SJCRH30 (cell line): ENCODE measurements at places on chromosomes 2 and 18. TPM values are rescaled to one million over a fixed set of nuclear protein-coding genes. Genes with fewer than 3 reads are reported as not detected.

- DNase-seq: no peak
Measured at GRCh38 chr18:63730773-63731172, 28.0 kb downstream of the SERPINB11 start.

- DNase-seq: no peak
Measured at GRCh38 chr2:186725783-186726182, 31.9 kb downstream of the FAM171B start.

- no peak for DNase-seq
Measured at GRCh38 chr2:195820373-195820772, 163.3 kb downstream of the SLC39A10 start.

- DNase-seq: no peak
Measured at GRCh38 chr2:183035298-183035953, 2.8 kb downstream of the NCKAP1 start.

DNA sequence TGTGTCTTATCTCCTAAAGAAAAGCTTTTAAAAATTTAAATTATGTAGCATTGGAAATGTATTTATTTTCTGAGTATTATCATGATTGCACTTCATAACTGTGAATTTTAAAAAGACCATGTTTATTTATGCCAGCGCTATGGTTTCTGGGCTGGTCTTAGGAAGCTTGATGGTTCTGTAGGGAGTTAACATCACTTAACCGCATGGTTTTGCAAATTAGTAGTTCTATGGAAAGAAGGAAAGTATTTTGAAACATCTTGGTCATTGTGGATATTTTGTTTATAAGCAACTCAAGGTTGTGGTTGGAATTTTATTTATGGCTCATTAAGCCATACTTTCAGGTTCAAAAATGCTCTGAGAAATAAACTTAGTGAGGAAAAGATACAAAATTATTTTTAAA is 549.4 kb downstream of the STK39 start:
- no peak for DNase-seq

GRCh38 chr2:31297751-31298150 is 63.8 kb downstream of the EHD3 start:
- DNase-seq: no peak

DNA sequence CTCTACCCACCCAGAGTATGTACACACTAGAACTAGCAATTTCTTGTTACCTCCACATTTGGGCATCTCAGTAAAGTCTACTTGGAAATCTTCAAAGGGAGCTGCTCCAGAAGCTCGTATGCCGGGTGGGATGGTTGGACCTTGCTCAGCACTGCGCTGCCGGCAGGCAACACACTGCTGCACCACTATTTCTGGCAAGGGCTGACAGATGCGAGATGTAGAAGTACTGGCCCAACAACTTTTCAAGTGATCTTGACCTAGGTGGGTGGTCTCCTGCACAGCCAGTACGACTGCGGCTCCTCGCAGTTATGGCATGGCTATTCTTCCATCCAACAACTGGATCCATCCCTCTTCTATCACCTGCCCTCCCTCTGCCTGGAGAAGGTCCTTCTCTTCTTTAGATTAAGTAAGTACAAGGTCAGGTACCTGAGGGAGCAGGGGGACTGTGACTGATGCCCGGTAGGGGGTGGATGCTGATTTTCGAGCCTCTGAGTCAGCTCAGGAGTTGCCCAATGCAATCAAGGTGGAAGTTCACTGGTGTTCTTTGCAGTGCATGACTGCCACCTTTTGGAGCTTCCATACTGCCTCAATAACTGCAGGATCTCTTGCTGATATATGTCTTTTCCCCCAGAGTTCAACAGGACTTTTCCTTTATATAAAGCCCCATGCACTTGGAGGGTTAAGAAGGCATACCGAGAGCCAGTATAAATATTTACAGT is 100.4 kb upstream of the SLC1A4 start:
- peak; percentile 60 for DNase-seq

DNA sequence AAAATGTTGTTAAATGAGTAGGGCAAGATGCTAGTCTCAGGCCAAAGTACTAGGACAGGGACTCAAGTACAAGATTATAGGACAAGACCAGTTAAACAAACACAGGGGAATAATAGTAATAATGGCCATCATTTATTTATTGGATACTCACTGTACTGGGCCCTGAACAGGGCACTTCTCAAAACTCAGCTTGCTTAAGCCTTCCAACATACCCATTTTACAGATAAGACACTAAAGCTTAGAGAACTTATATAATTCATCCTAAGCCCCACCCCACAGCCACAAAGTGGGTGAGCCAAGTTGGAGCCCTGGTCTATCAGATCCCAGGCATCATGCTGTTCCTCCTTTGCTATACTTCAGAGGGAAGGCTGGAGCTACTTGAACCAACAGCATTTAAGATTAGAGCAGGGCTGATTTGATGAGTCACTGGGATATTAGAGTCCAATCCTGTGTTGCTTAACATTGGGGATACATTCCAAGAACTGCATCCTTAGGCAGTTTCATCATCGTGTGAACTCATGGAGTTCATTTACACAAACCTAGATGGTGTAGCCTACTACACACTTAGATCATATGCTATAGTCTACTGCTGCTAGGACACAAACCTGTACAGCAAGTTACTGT is 153.6 kb downstream of the MTCL1 start:
- no peak for DNase-seq

DNA sequence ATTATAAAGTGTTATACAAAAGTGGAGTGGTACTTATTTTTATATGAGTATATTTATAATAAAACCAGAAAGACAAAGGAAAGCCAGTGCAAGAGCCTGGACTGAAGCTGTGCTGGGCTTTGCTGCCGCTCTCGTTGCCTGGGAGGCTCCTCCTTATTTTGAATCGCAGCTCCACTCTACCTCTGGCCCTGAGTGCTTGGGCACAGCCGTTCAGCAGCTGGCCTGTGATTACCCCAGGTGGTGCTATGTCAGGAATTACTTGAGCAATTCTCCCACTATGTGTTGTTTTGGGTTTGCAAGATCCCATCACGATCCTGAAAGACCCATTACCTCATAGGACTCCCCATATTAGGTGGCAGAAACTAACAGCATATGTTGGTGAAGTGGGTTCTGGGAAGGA is 53.0 kb upstream of the LCLAT1 start:
- no peak for DNase-seq

GRCh38 chr2:189350540-189351209 is 90.6 kb upstream of the WDR75 start:
- DNase-seq: peak; percentile 71

The CROCC2 gene
- total RNA-seq: 0.15 and 0.26 TPM in 2 replicates

- no peak for DNase-seq
Measured at GRCh38 chr2:238381341-238382115, 45.2 kb upstream of the ASB1 start.

DNA sequence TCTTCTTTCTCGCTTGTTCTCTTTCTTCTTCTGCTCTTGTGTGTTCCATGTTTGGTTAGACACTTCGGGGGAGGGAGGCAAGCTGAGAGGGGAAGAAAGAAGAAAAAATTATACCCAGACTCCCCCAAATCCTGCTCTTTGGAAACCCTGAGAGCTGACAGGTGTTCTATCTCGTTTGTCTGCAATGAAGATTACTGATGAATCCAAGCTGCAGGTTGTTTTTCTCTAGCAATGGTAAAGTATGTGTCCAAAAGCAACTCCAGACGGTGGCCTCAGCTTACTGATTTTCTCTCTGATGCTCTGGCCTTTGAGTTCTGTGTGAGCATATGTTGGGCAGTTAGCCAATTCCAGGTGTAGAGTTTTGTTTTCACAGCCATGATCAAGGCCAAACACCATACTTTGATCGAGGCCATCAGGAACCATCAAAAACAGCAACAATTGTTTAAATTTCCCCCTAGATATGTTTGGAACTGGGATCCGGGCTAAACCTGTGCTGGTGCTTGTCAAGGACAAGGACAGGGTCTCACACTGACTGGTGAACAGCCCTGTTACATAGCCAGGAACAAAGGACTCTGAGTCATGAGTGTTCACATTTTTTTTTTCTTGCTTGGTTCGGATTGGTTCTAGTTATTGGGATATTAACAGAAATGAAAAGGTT is 142.0 kb downstream of the PRKCE start:
- no peak for DNase-seq

- peak; percentile 96 for DNase-seq
Measured at GRCh38 chr2:41966431-41966893, 81.4 kb upstream of the PKDCC start.

The KIF5C gene
- 5.8 and 6.6 TPM in 2 replicates for total RNA-seq

DNA sequence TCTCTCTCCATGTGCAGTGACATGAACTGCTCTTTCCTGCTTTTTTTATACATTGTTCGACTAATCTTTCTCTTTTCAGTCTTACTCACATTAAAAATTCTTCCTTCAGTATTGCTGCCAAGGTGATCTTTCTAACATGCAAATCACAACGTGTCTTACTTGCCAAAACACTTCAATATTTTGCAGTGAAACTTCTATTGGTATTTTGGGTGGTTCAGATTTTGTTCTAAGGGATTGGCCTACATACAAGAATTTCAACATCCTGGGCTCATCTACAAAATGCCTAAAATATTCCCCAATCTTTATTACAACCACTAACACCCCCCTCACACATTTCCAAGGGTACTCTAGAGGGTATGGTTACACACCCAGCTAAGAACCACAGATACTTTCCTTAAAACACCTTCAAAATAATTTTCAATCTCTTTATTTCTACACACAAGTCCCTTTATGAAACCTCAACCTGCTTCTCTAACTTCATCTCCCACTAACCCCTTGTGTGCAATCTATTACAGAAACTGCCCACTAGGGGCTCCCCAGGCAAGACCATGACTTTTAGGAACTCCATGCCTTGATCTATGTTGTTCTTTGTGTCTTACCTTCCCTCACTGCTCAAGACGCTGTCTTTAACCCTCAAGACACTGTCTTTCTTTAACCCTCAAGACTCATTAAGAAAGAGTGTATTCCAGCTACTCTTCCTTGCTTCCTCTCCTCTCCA is 50.9 kb downstream of the COL3A1 start:
- DNase-seq: peak; percentile 63

DNA sequence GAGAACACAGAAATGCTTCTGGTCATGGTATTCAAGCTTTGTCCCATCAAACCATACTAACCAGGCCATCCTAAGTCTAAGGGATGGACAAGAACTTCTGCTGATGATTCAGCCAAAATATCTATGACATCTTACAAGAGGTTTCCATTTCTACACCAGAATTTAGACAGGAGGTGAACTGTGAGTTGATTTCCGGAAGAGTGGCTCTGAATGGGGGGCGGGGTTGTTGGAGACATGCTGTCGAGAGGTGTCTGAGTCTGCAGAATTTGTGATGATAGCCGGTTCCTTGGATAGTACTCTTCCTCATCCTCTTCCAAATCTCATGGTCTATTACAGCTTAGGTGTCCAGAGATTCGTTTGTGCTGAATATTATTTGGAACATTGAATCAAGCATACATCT is 408.7 kb upstream of the TCF4 start:
- DNase-seq: no peak

The RMC1 gene
- total RNA-seq: 18.6 and 18.8 TPM in 2 replicates

GRCh38 chr2:12688893-12689292 is 27.8 kb upstream of the TRIB2 start:
- no peak for DNase-seq

The PARD6G gene
- 8.2 and 9.1 TPM in 2 replicates for total RNA-seq

DNA sequence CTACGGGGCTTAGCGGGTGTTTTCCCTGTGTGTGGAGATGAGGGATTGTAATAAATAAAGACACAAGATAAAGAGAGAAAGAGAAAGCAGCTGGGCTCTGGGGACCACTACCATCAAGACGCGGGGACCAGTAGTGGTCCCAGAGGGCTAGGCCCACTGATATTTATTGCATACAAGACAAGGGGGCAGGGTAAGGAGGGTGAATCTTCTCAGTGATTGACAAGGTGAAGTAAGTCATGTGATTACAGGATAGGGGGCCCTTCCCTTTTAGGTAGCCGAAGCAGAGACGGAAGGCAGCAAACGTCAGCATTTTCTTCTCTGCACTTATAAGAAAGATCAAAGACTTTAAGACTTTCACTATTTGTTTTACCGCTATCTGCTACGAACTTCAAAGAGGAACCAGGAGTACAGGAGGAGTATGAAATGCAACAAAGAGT is 4.5 kb upstream of the GAL3ST2 start:
- DNase-seq: no peak

DNA sequence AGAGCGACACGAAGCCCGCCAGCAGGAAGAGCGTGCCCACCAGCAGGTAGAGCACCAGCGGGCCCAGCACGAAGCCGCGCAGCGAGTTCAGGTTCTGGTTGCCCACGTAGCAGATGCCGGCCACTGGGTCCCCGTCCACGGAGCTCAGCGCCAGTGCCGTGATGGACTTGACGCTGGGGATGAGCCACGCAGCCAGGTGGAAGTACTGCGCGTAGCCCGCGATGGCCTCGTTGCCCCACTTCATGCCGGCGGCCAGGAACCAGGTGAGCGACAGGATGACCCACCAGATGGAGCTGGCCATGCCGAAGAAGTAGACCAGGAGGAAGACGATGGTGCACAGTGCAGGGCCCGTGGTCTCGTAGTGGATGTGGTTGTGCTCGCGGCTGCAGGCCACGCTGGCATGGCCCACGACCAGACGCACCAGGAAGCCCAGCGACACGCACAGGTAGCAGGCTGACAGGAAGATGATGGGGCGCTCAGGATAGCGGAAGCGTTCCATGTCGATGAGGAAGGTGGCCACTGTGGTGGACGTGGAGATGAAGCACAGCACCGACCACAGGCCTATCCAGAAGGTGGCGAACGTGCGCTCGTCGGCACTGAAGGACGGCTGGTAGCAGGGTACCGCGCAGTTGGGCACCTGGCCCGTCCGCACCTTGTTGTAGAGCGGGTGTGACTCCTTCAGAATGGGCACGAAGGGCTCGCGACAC is 2.1 kb downstream of the FZD5 start:
- DNase-seq: no peak

GRCh38 chr2:217880891-217881290 is 121.9 kb downstream of the TNS1 start:
- peak; percentile 84 for DNase-seq

- no peak for DNase-seq
Measured at GRCh38 chr2:54687595-54688152, 35.8 kb upstream of the EML6 start.

The DNAH7 gene
- total RNA-seq: 0.20 and 0.32 TPM in 2 replicates
